ENCODE measurements at places on chromosomes 2 and 18. TPM values are rescaled to one million over a fixed set of nuclear protein-coding genes. Genes with fewer than 3 reads are reported as not detected.
A peak's percentile ranks its signal among the peaks of the same experiment; 100 is the strongest.

NCKAP5 gene
- 1.9 TPM for polyA plus RNA-seq

- DNase-seq, result peak; percentile 7
- H3K27ac ChIP-seq, result peak overlapping the region; percentile 93
- peak overlapping the region; percentile 86 for H3K4me3 ChIP-seq
- H3K27me3 ChIP-seq, result no peaks in the 10 kb centered on the region
- H3K36me3 ChIP-seq, result no peaks in the 10 kb centered on the region
Measured at GRCh38 chr2:60882971-60883753, 1.8 kb downstream of the REL start.

GRCh38 chr2:223041527-223042109, 10.4 kb upstream of the KCNE4 start:
- H3K4me3 ChIP-seq, result no peak overlapping the region
- peaks cover 13% of the 10 kb centered on the region for H3K4me1 ChIP-seq
- no peak overlapping the region for H3K27ac ChIP-seq
- H3K27me3 ChIP-seq, result no peaks in the 10 kb centered on the region

DNA sequence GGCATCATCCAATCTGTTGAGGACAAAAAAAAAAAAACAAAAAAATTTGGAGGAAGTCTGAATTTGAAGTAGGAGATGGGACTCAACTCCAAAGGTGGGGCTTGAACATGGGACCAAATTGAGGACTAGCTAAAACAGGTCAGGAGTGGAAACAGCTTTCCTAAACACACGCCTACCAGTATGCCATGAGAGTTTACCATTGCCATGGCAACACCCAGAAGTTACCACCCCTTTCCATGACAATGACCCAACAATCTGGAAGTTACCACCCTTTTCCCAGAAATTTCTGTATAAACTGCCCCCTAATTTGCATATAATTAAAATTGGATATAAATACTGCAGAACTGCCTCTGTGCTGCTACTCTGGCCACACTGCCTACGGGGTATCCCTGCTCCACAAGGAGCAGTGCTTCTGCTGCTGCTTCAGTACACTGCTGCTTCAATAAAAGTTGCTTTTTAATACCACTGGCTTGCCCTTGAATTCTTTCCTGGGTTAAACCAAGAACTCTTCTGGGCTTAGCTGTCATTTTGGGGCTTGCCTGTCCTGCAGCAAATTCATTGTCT, 73.3 kb upstream of the FSIP2 start:
- no peak overlapping the region for H3K27ac ChIP-seq
- H3K4me3 ChIP-seq, result no peak overlapping the region
- no peaks in the 10 kb centered on the region for H3K4me1 ChIP-seq
- no peak for DNase-seq

- H3K36me3 ChIP-seq, result no peaks in the 10 kb centered on the region
- H3K27me3 ChIP-seq, result no peaks in the 10 kb centered on the region
- H3K27ac ChIP-seq, result no peak overlapping the region
- no peak for DNase-seq
Measured at GRCh38 chr2:114864901-114865300, 422.5 kb downstream of the DPP10 start.

GRCh38 chr2:196251132-196251531, 79.8 kb upstream of the STK17B start:
- no peaks in the 10 kb centered on the region for H3K27me3 ChIP-seq
- no peak overlapping the region for H3K4me3 ChIP-seq
- no peak overlapping the region for H3K27ac ChIP-seq
- no peaks in the 10 kb centered on the region for H3K36me3 ChIP-seq
- DNase-seq, result no peak
- H3K4me1 ChIP-seq, result peaks cover 6% of the 10 kb centered on the region

DNA sequence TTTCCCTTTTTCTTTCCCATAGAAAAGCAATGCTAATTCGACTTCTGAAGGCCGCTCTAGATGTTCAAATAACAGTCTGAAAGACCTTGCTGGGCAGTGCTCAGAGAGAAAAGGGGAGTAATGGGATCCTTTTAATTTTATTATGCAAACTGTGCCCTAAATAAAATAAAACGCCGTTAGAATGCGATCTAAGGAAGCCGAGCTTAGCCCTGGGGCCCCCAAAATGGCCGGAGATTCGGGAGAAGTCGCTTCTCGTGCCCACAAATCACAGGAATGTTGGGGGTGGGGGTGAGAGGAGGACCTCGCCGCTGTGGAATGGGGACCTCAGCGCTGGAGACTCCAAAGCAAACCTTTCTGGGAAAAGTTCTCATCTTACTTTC, 8.4 kb upstream of the POU3F3 start:
- peaks cover 37% of the 10 kb centered on the region for H3K27me3 ChIP-seq
- no peak overlapping the region for H3K27ac ChIP-seq
- no peaks in the 10 kb centered on the region for H3K36me3 ChIP-seq
- H3K4me3 ChIP-seq, result no peak overlapping the region

DNA sequence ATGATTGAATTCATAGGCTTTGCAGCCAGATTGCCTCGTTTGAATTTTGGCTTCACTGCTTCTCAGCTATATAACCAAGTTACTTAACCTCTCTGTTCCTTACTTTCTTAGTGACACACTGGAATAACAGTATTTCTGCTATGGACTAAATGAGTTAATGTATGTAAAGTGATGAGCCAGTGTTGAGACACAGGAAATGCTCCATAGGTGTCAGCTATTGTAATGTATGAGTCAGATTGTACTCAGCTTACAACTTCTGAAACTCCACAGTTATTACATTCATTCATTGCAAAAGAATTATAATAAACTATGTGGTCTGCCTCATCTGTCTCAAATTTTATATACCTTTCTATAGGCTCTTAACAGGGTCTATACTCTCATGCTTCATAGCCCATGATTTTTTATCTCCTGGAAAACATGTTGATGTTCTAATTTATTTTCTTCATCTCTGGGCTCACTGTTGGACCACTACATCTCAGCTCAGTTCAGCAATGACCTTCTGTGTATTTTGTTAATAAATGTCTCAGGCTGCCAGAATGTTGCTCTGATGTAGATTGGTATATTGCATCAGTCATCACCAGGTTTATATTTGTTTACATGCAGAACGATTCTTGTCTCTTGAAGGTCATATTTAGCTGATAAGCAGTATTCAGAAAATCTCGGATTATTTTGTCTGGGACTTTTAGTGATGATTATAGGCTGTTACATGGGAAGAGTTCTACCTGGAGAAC, 76.2 kb downstream of the MAP3K20 start:
- peaks cover 25% of the 10 kb centered on the region for H3K4me1 ChIP-seq
- H3K27me3 ChIP-seq, result no peaks in the 10 kb centered on the region
- H3K36me3 ChIP-seq, result no peaks in the 10 kb centered on the region
- peak overlapping the region; percentile 60 for H3K27ac ChIP-seq
- no peak overlapping the region for H3K4me3 ChIP-seq

CFAP53 gene
- 0.11 TPM for polyA plus RNA-seq

DNA sequence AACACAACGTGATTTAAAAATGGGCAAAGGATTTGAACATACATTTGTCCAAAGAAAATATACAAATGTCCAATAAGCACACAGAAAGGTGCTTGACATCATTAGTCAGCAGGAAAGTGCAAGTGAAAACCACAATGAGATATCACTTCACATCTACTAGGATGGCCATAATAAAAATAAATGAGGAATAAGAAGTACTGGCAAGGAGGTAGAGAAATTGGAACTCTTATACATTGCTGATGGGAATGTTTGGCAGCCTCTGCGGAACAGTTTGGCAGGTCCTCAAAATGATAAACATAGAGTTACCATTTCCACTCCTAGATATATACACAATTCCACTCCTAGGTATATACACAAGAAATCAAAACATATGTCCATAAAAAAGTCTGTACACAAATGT, 51.0 kb upstream of the PGAP1 start:
- H3K27ac ChIP-seq, result no peak overlapping the region
- H3K4me1 ChIP-seq, result no peaks in the 10 kb centered on the region
- DNase-seq, result peak; percentile 47
- H3K4me3 ChIP-seq, result no peak overlapping the region

TDRD15 gene
- not detected for polyA plus RNA-seq

CDKL4 gene
- polyA plus RNA-seq, result 0.18 TPM

DNA sequence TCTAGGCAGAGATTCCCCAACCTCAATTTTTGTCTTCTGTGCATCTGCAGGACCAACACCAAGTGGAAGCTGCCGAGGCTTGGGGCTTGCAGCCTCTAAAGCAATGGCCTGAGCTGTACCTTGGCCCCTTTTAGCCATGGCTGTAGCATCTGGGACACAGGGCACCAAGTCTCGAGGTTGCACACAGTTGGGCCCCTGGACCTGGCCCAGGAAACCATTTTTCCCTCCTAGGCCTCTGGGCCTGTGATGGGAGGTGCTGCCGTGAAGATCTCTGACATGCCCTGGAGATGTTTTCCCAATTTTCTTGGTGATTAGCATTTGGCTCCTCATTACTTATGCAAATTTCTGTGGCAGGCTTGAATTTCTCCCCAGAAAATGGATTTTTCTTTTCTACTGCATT, 105.7 kb upstream of the LDAH start:
- H3K36me3 ChIP-seq, result no peaks in the 10 kb centered on the region
- DNase-seq, result no peak
- H3K27ac ChIP-seq, result no peak overlapping the region

TEKT4 gene
- not detected for polyA plus RNA-seq

EPAS1 gene
- polyA plus RNA-seq, result 941 TPM

GRCh38 chr18:51461956-51462355, 264.5 kb upstream of the MEX3C start:
- H3K36me3 ChIP-seq, result no peaks in the 10 kb centered on the region
- no peaks in the 10 kb centered on the region for H3K27me3 ChIP-seq
- H3K4me1 ChIP-seq, result no peaks in the 10 kb centered on the region
- H3K4me3 ChIP-seq, result no peak overlapping the region
- DNase-seq, result peak; percentile 6

DNA sequence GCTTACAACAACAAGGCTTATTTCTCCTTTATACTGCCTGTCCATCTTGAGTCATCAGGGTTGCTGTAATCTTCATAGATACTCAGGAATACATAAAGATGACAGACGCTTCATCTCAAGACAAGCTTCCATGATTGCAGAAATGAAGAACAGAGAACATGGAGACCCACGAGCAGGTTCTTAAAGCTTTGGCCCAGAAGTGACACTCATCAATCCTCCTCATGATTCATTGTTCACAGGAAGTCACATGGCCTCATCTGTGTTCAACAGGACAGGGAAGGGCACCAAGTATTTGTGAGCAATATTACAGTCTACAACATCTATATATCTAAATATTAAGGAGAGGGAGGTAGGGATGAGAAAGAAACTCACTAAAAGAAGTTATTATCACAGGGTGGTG, 36.5 kb upstream of the PGAP1 start:
- no peaks in the 10 kb centered on the region for H3K27me3 ChIP-seq
- H3K36me3 ChIP-seq, result no peaks in the 10 kb centered on the region
- H3K27ac ChIP-seq, result no peak overlapping the region

GRCh38 chr2:160680294-160680693, 186.7 kb upstream of the RBMS1 start:
- no peaks in the 10 kb centered on the region for H3K27me3 ChIP-seq
- H3K27ac ChIP-seq, result no peak overlapping the region
- no peaks in the 10 kb centered on the region for H3K4me1 ChIP-seq
- H3K4me3 ChIP-seq, result no peak overlapping the region
- H3K36me3 ChIP-seq, result no peaks in the 10 kb centered on the region

KHK gene
- 0.17 TPM for polyA plus RNA-seq

- no peaks in the 10 kb centered on the region for H3K4me1 ChIP-seq
- no peaks in the 10 kb centered on the region for H3K27me3 ChIP-seq
- DNase-seq, result no peak
Measured at GRCh38 chr2:134287323-134287722, 33.5 kb downstream of the MGAT5 start.

DNA sequence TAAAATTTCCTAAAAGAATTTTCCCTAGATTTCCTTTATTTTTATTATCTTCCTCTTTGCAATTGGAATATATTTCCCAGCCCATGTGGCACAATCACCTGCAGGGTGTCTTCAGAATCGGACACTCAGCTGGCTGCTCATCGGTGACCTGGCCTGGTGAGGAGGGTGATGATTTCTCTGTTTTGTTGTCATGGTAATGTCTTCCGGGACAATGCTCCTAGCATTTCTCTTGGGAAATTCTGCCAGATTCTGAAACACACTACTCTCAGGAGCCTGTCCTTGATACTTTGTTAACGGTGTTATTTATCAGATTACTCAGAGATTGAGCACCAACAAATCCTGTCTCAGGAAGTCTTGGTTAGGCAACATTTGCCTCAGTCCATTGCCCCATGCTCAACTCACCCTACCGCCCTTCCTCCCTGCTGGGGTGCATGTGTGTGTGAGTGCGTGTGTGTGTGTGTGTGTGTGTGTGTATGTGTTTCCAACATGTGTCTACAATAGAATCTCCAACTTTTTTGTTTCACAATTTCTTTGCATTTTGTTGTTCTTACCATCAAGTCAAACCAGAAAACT, 70.3 kb downstream of the MYT1L start:
- H3K27ac ChIP-seq, result no peak overlapping the region
- no peaks in the 10 kb centered on the region for H3K4me1 ChIP-seq
- H3K4me3 ChIP-seq, result no peak overlapping the region
- no peaks in the 10 kb centered on the region for H3K27me3 ChIP-seq
- no peak for DNase-seq
- H3K36me3 ChIP-seq, result no peaks in the 10 kb centered on the region

GRCh38 chr2:64942693-64943092, 46.5 kb upstream of the SLC1A4 start:
- no peaks in the 10 kb centered on the region for H3K36me3 ChIP-seq
- H3K27ac ChIP-seq, result no peak overlapping the region
- no peaks in the 10 kb centered on the region for H3K4me1 ChIP-seq
- DNase-seq, result no peak
- H3K4me3 ChIP-seq, result no peak overlapping the region

RRM2 gene
- 36.3 TPM for polyA plus RNA-seq

QPCT gene
- 5.4 TPM for polyA plus RNA-seq

GRCh38 chr2:119290859-119291587, 67.4 kb downstream of the STEAP3 start:
- no peaks in the 10 kb centered on the region for H3K36me3 ChIP-seq
- peak; percentile 36 for DNase-seq
- H3K4me3 ChIP-seq, result no peak overlapping the region
- H3K4me1 ChIP-seq, result no peaks in the 10 kb centered on the region
- no peaks in the 10 kb centered on the region for H3K27me3 ChIP-seq
- H3K27ac ChIP-seq, result no peak overlapping the region

GRCh38 chr2:240140511-240140910, at the start of gene OTOS:
Gene OTOS (minus strand): TSS chr2:240140658. CDS start chr2:240140326, 332 bp downstream.
- no peak within 1 kb of the TSS for H3K27ac ChIP-seq
- no peaks in the 10 kb centered on the region for H3K4me1 ChIP-seq
- no peak within 1 kb of the TSS for H3K4me3 ChIP-seq
- H3K36me3 ChIP-seq, result no peaks in the 10 kb centered on the region
- peaks cover 2% of the 10 kb centered on the region for H3K27me3 ChIP-seq

GRCh38 chr18:76953156-76953555, 130.8 kb downstream of the ZNF236 start:
- no peak overlapping the region for H3K4me3 ChIP-seq
- H3K27me3 ChIP-seq, result no peaks in the 10 kb centered on the region
- no peak for DNase-seq
- H3K27ac ChIP-seq, result no peak overlapping the region
- no peaks in the 10 kb centered on the region for H3K4me1 ChIP-seq

DNA sequence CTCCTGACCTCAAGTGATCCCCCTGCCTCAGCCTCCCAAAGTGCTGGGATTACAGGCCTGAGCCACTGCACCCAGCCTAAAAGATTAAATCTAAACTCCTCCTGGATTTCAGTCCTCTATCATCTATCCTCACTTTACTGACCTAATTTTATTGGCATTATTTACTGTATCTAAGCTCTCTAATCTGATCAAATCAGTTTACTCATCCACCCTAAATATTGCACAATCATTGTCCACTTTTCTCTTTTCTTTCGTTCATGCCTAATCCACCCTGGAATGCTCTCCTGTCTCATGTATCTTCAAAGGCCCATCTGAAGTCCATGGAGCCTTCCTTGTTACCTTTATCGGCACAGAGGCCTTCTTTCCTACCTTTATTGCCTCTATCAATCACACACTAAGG, 31.6 kb upstream of the GPR155 start:
- H3K36me3 ChIP-seq, result no peaks in the 10 kb centered on the region
- H3K4me1 ChIP-seq, result no peaks in the 10 kb centered on the region
- no peak overlapping the region for H3K27ac ChIP-seq
- no peak for DNase-seq
- no peak overlapping the region for H3K4me3 ChIP-seq

All from fibroblast of lung (primary cell).